ENCODE measurements at places on chromosomes 16 and 17. TPM values are rescaled to one million over a fixed set of nuclear protein-coding genes. Genes with fewer than 3 reads are reported as not detected.

DNA sequence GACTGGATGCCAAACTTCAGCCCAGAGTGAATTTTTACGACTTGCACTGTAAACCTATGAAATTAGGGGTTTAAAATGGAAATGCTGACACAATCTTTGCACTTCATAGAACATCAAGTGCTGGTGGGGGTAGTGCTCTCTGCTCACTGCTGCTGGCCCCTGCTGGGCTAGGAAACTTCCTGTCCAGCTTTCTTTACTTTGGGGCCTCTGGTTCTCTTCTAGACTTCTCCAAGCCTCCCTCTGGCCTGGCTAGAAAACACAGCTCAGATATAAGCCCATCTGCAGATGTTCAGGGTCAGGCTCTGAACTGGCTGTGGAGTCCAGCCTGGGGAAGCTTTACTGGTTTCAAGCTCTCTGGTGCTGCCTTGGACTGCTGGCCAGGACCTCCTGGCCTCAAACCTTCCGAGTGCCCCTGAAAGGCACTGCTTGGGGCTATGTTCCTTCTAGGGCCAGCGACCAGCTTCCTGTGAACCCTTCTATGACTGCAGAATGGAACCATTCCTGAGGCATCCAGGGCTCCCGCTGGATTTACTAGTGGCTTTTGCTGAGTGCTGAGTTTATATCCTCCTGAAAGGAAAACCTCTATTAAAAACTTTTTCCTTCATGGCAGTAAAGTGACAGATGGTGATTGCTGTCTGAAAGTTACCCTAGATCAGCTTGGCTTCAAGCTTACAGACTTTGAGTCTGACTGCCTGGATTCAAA is 59.4 kb downstream of the TBX4 start:
- DNase-seq, result no peak

The MYH1 gene
- not detected for total RNA-seq

The HS3ST2 gene
- total RNA-seq, result under 0.01 TPM

- no peak for DNase-seq
Observed at GRCh38 chr16:50280932-50281331, 14.6 kb downstream of the ADCY7 start.
